Osteocyte (in vitro differentiated cells): ENCODE measurements at places on chromosomes 5 and 9.

DNA sequence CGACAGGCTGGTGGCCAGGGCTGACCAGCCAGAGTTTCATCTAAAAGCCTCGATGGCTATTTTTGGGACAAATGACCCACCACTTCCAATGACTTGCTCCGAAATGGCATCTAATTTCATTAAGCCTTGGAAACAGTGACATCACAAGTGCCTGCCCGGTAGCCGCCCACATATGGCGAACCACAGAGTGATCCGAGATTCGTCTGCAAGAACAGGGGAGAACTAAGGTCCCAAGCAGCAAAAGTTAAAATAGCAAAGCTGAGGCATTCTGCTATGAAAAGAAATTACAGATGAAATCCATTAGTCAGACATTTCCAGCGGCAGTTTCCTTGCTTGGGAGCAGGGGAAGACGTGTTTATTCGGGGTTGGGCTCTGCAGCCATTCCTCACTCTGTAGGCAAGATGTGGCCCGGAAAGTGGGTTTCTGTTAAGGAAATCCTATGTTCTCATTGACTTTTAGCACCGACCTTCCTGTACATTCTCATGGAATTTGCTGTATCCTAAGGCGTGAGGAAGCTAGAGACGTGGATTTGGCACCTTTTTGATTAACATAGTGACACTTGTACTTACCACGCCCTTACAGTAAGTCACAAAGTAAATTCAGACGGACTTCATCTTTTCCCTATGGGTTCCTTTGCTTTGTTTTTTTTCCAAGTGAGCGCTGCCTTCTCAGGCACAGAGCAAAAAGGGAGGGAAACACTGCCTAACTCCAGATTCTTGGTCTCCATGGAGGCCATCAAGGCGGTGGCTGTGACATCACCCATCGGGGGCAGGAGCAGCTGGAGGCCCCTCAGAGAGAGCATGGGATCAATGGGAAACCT is 45.1 kb downstream of the ERGIC1 start:
- no peak for DNase-seq

- DNase-seq = peak; percentile 80
These were observed 169.1 kb downstream of the CAAP1 start for GRCh38 chr9:26723486-26723885.

DNA sequence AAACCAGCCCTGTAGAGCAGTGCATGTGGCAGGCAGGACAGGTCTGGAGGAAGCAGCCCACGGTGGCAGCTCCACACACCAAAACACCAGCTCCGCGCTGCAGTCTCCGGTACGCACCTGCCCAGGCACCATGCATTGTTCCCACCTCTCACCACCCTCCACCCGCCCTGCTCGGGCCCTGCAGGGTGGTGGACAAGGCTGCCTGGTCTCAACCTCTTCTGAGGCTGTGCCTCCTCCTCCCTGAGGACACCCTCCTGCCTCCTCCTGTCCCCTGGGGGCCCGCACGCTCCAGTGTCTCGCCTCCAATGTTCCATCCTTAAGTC is 96.2 kb downstream of the KCNT1 start:
- no peak for DNase-seq

DNA sequence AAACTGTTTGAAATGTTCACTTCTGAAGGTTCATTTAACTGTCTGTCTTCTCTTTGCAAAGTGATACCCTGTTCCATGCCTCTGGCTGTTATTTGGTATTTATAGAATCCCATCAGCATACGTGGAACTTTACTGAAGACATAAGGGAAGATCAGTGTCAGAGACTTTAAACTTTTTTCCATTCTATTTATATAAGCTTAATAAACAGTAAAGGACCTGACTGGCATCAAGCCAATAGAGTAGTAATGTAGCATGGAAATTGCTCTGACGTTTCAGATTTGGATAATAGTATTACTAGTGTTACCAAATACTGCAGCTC is 94.9 kb upstream of the MINAR2 start:
- no peak for DNase-seq

DNA sequence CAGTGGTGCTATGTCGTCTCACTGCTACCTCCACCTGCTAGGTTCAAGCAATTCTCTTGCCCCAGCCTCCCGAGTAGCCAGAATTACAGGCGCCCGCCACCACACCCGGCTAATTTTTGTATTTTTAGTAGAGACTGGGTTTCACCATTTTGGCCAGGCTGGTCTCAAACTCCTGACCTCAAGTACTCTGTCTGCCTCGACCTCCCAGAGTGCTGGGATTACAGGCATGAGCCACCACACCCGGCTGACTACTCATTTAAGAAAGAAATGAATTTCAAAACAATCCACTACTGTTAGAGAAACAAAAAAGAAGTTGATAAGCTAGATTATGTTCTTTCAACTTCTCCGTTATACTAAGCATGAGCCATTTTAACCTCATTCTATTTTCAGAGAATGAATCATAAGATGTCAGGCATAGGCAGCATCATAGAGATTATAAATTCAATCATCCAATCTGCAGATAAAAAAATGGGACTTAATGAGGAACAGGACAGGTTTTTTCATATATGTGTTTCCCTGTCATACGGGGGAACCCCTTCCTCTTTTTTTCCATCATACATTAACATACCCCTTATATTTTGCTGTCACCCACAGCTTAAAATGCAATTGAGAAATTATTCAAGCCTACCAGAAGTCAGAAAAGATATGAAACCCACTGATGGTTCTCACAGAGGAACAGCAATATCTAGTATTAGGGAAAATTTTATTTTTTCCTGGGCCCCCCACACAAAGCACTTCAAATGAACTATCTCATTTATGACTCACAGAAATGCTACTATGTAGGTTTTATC is 26.5 kb upstream of the ADRB2 start:
- DNase-seq = no peak

DNA sequence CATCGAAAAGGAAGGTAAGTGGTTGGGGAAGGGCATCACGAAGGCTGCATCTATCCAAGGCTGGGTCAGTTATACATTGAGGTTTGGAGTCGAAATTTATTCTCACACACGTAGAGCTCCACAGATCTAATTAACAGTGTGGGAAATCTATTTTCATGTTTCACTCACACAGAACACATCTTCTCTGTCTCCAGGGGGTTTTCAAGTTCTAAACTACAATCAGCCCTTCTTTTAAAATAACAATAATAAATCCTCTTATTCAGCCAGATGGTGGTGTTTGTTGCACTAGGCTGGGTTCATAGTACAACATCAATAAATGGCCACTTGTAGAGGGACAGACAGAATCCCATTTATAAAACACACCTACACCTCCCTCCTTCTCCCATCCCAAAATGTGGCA is 174.5 kb upstream of the KLF9 start:
- DNase-seq = no peak

GRCh38 chr9:136088939-136089696 is 6.0 kb downstream of the NACC2 start:
- DNase-seq = no peak

DNA sequence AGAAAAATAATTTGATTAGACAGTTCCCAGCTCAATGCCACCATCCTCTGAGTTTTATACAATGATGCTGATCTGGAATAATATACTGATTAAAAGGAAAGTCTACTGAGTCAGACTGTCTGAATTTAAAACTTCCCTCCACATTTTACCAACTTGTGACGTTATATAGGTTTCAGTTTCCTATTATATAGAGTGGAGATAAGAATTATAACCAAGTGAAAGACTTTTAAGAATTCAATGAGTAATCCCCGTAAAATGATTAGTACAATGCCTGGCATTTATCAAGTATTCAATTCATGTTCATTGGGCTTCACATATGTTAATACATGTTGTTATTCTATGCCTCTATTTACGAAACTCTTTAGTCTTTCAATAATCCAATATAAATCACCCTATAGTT is 166.0 kb downstream of the CDH9 start:
- no peak for DNase-seq

GRCh38 chr5:9337928-9338595 is 207.8 kb downstream of the SEMA5A start:
- no peak for DNase-seq

- no peak for DNase-seq
These were observed 17.3 kb upstream of the RNU6ATAC start for GRCh38 chr9:134181648-134182034.

GRCh38 chr5:79399046-79399445 is 114.9 kb downstream of the HOMER1 start:
- no peak for DNase-seq

DNA sequence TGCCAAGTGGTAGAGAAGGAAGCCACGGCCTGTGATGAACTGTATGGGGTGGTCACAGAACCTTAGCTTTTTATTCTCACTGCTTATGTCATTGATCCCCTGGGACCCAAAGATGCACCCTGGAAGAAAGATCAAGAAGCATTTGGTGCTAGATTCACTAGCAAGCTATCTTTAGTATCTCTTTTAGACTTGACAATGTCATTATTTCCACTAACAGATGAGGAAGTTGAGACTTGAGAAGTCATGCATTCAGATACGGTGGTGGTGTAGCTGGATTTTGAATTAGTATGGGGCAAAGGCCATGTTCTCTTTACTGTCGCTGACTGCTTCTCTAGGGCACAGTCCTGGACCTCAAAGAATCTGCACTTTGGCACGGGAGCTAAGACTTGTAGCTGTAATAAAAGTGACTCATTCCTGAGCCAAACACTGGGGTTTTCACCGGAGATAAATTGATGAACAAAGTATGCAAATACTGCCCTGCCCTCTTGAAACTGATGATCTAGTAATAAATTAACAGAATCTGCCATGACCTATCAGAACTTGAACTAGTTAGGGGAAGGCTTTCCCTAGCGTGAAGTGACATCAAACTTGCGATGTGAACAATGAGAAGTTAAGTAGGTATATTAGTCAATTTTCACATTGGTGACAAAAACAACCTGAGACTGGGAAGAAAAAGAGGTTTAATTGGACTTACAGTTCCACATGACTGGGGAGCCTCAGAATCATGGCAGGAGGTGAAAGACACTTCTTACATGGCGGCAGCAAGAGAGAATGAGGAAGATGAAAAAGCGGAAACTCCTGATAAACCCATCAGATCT is 5.4 kb downstream of the GDA start:
- DNase-seq = no peak

- no peak for DNase-seq
These were observed 155.4 kb downstream of the DTWD2 start for GRCh38 chr5:118832974-118833373.

DNA sequence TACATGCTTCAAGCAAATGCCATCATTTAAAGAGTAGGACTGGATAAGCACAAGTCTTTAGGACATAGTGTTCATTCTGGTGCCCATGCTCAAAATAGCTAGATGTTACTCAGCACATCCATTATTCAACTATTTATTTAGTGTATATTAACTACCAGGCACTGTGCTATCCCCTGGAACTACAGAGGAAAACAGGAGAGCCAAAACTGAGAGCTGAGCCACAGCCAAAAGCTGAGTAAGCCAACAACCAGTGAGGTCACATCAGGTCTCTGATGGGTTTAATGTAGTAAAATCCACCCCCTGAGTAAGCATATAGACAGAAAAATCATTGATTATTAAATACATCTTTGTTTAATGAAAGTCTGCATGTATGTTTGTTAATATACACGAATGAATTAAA is 469.3 kb upstream of the DMAC1 start:
- DNase-seq = no peak

GRCh38 chr5:109859537-109859936 is 169.8 kb downstream of the MAN2A1 start:
- no peak for DNase-seq

DNA sequence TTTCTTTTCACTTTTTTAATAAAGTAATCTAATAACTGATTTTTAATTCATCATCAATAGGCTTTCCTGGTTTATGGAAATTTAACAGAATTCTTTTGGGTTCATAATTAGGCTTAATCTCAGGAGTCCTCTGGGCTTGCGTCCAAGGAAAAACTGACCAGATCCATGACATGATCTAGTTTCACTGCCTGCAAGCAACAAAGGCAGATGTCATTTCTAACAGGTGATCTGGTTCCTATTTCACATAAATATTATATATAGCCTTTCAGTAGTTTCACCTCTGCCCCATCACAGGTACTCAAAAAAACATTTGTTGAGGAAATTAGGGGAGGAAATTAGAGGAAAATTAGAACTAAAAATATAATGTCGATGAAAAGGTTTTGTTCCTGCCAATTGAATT is 126.4 kb downstream of the FBXL17 start:
- DNase-seq = no peak

DNA sequence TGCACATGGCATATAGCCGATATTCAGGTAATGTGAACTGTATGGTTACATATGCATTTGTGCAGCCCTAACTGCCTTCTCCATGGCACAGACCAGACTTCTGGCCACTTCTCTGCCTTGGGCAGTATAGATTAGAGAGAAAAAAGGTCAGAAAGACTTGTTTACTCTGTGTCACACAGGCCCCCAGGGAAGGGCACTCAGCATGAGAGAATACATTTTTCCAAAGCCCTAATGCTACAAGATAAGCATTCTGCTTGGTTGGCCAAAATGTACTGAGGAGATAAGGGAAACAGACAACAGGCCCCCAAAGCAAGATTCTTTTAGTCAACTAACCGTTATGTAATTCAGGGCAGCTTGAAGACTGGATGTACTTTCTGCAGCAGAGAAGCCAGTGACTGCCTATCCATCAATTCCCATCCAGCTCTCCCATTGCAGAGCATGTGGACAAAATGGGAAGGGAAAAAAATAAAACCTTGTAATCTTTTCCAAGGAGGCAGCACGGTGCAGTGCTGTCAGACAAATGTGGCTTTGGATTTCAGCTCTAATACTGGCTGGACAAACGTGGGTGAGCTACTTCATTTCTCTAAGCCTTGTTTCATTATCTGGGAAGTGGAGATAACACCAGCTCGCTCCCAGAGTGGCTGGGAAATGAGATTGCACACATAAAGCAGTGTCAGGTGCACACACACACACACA is 205.9 kb downstream of the NSG2 start:
- no peak for DNase-seq

DNA sequence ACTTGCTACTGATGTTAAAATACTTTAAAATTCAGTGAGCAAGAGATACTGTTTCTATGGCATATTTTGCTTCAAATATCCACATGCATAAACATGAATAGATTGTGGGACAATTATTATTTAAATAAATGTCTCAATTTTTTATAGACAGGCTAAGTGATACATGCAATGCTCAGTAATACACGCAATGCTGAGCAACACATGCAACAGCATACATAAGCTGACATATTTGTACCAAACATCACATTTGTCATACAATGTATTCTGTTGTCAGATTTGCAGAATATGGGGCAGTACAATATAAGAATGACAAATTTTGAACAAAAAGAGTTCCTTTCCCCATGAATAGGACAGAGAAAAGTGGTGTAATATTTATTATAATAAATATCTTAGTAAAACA is 155.5 kb downstream of the PDE4D start:
- DNase-seq = no peak

- DNase-seq = no peak
These were observed 114.4 kb downstream of the DROSHA start for GRCh38 chr5:31417512-31417911.
